Psoas muscle (tissue), 8 donors: ENCODE measurements at places on chromosomes 3 and 15. TPM values are rescaled to one million over a fixed set of nuclear protein-coding genes. Genes with fewer than 3 reads are reported as not detected.

The ACTC1 gene
- 644 TPM for polyA plus RNA-seq

The TMEM158 gene
- polyA plus RNA-seq: 15.7 TPM

DNA sequence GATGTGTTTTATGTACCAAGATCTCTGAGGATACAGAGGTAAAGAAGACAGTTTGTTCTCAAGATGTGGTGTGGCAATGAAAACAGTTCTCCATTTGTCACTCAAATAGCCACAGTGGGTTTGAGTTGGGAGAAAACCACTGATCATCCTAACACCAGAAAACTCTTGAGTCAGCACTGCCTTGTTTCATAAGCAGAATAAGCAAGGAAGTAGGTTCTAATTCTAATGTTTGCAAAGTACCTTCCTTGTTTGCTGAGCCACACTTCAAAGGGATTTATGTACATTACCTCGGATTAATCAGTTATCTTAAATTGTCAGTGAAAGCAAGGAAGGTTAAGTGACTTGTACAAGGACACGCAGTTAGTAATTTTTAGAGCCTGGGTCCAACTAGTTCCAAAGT is 107.8 kb upstream of the BOC start:
- DNase-seq: no peak

GRCh38 chr3:168070919-168071318 is 24.8 kb downstream of the GOLIM4 start:
- DNase-seq: no peak

DNA sequence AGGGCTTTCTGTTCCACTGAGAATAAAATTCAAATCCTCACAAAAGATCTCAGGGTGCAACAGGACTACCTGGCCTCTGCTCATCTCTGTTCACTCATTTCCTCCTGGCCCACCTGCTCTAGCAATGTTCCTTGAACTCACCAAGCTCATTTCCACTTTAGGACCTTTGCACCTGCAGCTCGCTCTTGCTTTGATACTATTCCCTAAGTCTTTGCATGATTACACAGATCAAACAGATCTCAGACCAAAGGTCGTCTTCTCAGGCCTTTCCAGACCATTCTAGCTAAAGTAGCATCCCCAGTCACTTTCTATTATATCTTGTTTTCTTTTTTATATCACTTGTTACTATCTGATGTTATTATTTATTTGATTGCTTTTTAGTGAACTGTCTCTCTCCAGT is 54.7 kb downstream of the B3GNT5 start:
- DNase-seq: no peak

The SLC6A1 gene
- polyA plus RNA-seq: 0.34 TPM

DNA sequence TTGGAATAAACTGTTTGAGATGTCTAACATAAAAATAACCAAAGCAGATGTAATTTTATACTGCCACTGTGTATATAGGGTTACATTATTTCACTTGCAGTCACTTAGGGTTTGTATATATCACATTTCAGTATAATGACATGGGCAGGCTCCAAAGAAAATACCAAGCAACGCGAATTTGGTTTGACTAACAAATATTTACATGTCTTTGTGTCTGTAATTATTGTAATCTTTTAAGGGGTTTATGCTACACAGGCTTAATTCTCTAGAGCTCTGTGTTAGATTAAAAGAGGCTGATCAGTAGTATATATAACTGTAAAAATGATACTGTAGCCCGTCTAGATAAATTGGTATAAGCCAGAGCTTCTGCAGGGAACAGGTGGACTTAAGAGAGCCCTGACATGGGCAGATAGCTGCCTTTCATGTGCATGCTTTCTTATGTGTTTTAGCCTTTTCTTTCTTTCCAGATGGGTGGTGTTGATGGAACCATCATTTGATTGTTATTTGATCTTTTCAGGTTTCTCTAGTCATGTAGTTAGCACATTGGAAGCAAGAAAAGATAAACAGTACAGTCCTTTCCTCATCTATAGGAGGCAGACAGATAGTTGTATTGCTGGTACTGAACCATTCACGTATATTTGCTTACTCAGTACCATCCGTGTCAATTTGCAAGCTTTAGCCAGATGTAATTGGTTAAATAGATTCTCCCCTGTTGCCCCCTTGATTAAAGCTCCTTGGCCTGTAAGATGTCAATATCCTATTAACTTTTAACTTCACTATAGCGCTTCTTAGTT is 86.1 kb downstream of the GALK2 start:
- DNase-seq: no peak

The PEX11A gene
- 11.4 TPM for polyA plus RNA-seq

The PIERCE2 gene
- 15.0 TPM for polyA plus RNA-seq

GRCh38 chr3:124664804-124665203 is 65.4 kb upstream of the UMPS start:
- DNase-seq: no peak

GRCh38 chr15:82297546-82297945 is 34.9 kb downstream of the SAXO2 start:
- no peak for DNase-seq

The IQSEC1 gene
- polyA plus RNA-seq: 22.0 TPM

The ROBO2 gene
- 0.06 TPM for polyA plus RNA-seq

The NOX5 gene
- 0.03 TPM for polyA plus RNA-seq

DNA sequence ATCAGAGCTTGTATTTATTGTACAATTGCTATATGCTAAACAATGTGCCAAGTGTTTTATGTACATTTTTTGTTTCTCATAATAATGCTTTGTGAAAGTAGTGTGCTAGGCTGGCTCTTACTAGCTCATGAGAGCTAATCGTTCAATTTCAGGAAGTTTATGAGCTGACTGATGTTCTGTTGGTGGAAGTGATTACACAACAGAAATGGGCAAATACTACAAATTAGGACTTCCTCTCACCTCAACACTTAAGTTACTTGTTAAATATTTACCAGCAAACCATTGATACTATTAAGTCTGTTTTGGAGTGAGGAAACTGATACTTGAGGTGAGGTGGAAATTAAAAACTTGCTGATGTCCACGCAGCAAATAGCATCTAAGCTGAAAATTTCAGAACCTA is 32.3 kb downstream of the SLC9C1 start:
- no peak for DNase-seq

DNA sequence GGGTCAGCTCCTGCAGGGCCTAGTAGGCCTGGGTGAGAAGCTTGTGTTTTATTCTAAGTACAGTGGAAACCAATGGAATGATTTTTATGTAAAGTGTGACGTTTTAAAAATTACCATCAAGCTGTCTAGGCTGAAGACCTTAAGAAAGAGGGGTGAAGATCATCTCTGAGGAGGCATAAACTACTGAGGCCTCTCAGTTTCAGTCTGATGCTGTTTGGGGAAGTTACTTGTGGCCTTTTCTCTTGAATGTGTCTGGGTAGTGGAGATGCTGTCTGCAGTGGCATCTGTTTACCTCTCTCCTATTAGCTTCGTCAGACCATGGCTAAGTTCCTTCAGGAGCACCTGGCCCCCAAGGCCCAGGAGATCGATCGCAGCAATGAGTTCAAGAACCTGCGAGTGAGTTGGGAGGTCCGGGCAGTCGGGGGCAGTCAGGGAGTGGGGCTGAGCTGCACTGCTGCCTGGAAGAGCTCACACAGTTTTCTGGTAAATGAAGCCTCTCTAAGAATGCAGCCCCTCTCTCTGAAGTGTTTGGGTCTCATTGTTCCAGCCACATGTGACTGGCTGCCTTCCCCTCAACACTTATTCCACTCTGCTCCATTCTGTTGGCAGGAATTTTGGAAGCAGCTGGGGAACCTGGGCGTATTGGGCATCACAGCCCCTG is 1.9 kb downstream of the IVD start:
- DNase-seq: no peak

DNA sequence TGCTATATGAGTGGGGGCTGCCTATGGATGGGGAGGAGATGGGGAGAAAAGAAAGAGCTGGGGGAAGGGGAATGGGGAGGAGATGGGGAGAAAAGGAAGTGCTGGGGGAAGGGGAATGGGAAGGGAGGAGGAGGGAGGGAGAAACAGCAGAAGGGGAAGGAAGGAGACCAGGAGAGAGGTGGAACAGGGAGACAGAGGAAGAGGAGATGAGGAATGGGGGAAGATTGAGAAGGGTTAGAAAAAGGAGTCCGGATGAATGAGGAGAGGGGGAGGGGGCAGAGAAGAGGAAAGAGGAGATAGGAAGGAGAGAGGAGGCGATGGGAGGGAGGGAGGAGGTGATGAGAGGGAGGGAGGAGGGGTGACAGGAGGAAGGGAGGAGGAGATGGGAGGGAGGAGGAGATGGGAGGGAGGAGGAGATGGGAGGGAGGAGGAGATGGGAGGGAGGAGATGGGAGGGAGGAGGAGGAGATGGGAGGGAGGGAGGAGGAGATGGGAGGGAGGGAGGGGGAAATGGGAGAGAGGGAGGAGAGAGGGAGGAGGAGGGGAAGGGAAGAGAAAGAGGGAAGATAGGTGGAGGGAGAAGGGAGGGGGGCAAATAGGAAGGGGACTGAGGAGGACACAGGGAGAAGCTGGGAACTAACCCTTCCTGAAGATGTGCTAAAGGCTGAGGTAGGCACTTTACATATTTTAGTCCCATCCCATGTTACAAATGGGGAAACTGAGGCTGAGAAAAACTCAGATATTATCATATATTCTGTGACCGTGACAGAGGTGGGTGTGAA is 6.6 kb upstream of the BCL2L10 start:
- no peak for DNase-seq

GRCh38 chr15:91852741-91853510 is 582 bp upstream of the SLCO3A1 start:
- peak; percentile 78 for DNase-seq

The RBP2 gene
- polyA plus RNA-seq: 0.59 TPM

DNA sequence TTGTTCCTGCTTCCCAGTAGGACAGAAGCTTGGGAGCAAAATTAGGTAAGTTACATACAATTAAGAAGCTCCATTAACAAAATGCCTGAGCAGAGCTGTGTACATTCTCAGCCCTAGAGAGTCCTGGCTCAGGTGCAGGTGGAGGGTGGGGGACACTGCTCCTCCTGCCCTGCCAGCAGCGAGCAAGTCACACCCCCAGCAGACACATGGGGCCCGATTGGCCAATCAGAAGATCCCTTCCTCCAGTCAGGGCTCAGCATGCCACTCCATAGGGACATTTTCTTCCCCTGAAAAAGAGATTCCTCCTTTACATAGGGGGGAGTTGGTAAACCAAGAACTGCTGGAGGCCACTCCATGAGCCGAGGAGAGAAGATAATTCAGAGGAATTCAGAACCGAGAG is 62.1 kb downstream of the PLXNA1 start:
- peak; percentile 39 for DNase-seq

DNA sequence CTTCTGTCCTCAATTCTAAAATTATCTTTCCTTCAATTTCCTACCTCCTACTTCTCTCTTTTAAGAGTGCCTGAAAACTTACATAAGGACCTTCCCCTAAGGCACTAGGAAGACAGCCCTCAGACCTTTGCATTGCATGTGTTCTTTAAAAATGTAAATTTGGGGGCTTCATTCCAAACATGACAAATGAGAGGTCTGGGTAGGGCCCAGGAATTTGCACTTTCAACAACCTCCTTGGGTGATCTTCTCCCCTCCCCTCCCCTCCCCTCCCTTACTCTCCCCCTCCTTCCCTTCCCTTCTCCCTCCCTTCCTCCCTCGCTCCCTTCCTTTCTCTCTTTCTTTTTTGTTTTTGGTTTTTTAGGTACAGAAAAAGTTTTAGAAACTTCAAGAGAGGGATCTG is 18.7 kb downstream of the USF3 start:
- DNase-seq: no peak

DNA sequence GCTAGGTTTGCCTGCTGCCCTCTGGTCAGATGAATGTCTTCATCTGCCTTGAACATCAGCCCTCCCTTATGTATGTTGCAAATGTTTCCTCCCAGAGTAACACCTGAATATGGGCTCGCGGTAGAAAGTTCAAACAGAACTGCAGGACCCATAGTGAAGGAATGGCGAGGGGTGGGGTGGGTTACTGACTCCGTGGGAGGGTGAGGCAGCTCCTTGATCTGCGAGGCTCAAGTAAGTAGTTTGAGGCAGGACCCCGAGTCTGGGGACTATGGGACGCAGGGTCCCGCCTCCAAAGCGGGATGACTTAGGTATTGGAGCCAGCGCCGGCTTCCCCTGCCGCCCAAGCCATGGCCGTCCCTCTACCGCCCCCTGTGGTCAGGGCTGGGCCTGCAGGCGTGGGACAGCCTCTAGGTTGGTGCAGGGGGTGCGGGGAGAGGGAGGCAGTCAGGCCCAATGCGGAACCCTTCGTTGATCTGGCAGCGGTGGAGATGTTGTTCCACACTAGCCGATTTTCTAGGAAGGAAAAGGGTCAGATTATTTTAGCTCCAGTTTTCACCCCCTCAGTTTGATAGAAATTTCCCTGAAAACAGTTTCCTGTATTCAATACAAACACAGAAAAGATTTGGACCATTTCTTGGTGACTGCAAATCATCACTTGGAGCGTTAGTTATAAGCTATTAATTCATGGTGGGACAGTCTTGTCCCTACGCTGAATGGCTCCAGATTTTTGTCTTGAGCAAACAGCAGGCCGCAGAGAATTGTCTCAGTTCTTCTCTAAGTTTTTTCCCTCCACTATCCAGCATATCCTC is 72.3 kb downstream of the CORO2B start:
- DNase-seq: peak; percentile 73

DNA sequence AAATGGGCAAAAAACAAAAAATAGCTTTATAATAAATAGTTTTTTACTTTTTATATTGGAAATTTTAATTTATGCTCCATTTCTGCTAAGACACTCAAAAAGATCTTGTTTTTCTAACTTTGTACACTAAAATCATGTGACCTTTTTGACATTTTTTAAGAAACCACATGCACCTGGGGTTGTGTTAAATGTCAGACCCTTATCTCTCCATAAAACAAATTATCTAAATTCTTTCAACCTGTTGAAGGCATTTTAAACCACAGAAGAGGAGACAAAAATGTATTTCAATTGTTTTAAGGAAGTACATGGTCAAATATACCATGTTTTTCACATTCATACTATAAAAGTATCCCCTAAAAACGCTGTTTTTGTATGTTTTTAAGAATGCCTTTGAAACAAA is 29.2 kb downstream of the IFT80 start:
- no peak for DNase-seq

DNA sequence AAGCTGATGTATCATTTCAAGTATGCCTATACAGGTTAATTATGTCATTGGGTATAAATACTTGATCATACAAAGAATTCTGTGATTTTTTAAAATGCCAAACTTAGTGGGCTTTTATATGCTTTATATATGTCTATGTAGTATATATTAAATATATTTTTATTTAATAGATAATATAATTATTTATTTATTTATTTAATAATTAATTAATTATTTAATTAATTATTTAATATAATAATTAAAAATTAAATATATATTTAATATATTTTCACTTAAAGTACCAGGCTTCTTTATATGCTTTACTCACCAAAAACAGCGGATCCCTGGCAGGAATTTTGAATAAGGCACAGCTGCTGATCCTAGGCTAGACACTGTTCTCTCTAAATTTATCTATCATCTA is 687.0 kb downstream of the VGLL3 start:
- no peak for DNase-seq
